ENCODE measurements at places on chromosomes 3 and 15.

DNA sequence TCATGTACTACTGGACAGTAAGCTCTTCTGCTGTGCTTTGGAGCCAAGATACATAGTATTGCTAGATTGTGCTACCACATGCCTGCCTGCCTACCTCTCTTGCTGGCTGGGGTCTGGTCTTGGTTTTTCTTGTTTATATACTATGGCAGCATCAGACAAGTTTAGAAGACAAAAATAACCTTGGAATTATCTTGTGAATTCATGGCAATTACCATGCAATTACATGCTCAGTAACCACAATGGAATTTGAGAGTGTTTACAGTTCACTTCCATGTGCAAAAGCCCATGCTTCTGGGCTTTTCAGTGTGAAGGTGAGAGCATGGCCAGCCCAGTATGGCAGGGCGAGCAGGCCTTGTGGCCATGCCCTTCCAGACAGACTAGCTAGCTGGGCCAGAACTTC, 48.0 kb upstream of the C15orf61 start:
- no peak for DNase-seq

DNA sequence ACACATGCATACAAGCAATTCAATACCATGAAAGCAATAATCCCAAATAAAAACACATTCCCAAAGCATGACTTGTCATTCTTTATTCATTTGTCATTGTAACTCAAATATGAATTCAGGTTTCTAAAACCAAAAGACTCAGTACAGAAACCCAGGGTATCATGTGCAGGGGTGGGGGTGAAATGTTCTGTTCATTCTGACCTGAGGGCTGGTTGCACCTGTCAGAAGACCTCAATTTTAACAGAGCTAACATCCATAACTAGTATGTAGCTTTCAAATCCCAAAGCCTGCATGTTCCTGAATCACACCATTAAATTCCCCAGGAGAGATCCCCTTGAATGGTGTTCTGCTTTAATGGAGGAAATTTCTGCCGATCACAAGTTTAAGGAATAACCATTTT, 738.7 kb downstream of the MCTP2 start:
- DNase-seq: no peak

DNA sequence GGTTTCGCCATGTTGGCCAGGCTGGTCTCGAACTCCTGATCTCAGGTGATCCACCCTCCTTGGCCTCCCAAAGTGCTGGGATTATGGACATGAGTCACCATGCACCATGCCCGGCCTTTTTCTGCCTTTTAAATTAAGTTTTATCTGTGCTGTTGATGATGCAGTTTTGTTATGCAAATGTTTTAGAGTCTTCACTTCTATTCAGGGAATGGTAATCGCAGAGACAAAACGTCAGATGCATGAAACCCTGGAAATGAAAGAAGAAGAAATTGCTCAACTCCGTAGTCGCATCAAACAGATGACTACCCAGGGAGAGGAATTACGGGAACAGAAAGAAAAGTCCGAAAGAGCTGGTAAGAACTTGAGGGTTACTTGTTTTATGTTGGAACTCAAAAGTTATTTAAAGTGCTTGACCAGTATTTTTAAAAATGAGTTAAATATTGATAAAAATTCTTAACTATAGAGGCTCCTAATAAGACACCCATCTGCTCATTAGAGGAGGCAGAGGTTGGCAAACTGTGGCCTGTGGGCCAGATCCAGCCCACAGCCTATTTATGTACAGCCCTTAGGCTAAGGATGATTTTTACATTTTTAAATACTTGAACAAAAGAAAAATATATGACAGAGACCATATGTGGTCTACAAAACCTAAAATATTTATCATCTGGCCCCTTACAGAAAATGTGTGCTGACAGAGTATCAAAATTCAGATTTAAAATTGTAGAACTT, 127.8 kb upstream of the LRRFIP2 start:
- no peak for DNase-seq

GRCh38 chr15:36186376-36186775, 393.1 kb upstream of the CDIN1 start:
- no peak for DNase-seq

DNA sequence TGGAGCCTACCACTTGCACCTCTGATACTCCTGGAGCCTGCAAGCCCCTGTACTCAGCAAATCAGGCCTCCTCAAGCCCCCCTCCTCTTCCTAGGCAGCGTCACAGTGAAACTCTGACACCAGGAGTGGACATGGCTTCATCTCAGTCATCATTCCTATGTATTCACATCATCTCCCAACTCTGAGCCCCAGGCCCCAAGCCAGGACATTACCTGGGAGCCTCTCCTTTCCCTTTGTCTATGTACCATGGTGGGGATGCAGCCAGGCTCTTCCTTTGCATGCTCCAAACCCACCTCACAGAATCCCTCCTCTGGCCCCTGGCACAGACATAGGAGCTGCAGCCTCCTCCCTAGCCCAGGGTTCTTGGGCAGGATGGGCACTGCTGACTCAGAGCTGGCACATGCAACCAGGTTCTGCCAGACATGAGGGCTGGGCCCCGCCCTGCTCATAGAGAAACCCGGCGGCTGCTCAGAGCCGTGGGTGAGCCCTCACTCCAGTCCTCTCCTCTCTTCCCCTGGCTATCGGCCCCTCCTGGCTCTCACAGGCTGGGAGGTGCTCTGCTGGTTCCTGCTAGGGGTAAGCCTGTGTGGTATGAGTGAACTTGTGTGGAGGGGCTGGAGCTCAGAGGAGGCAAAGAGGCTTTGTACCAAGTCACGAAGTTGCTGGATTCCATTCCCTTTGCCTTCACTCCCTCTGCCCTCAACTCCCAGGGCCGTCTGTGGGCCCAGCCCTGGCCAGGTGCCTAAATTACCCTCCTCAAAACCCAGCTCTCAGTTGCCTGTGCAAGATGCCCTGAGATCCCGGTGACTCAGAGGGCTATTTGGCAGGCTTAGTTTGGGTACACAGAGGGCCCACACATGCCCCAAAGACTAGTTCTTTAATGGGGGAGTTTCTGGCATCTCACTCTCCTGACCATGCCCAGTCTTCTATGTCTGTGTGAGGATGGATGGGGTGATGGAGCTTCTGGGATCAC, 1.9 kb upstream of the PLCD1 start:
- DNase-seq: peak; percentile 49

DNA sequence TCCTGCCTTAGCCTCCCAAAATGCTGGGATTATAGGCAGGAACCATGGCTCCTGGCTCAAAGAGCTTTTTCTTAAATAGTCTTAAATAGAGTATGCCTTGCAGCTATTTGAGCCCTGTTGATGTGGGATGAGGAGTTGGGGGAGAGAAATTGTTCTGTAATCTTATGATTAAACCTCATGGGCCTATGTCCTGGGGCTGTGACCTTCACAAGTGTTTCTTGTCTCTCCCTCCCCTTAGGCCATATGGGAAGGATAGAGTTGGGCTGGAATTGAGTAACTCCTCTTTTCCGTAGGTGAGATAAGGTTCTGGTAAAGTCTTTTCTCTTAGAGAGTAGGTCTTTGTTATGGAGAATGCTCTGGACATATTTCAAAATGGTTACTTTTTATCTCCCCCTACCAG, 114.3 kb downstream of the ARNT2 start:
- DNase-seq: no peak

GRCh38 chr15:83094583-83094982, 12.9 kb upstream of the TM6SF1 start:
- no peak for DNase-seq

- no peak for DNase-seq
Observed at GRCh38 chr15:72940229-72940622, 112.0 kb upstream of the NEO1 start.

- no peak for DNase-seq
Observed at GRCh38 chr3:54899273-54899672, 28.6 kb downstream of the LRTM1 start.

DNA sequence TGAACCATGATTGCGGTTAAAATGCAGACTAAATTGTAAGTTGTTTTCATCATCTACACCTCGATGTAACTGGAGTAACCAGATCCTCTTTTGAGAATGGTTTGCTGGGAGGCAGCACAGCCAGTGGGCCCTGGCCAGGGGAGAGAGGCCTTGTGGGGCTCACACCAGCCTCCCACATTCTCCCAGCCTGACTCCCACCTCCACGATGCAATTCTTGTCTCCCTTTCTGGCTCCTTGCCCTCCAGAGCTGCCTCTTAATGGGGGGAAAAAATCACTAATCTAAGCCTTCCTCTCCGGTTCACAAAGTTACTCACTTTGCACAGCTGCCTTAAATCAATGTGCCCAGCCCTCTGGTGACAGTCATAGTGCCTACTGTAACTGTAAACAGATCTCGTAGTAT, 17.9 kb upstream of the PAQR5 start:
- DNase-seq: no peak

GRCh38 chr15:83855956-83856355, 202.0 kb downstream of the ADAMTSL3 start:
- no peak for DNase-seq

DNA sequence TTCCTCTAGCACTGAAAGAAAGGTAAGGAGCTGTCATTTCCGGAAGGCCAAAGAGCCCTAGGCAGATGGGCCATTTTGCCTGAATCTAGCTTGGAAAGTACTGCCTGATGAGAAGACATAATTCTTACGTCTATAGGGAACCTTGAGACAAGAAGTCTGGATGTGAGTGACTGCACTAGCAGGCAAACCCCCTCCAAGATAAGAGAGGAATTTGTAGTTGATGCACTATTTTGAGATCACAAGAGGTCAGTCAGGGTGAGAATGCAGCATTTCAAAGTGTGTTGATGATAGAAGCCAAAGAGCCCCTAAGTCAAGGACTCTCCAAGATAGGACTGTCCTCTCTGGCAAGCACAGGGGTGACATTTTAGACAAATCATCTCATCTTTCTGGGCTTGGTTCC, 99.2 kb downstream of the HES1 start:
- DNase-seq: no peak

DNA sequence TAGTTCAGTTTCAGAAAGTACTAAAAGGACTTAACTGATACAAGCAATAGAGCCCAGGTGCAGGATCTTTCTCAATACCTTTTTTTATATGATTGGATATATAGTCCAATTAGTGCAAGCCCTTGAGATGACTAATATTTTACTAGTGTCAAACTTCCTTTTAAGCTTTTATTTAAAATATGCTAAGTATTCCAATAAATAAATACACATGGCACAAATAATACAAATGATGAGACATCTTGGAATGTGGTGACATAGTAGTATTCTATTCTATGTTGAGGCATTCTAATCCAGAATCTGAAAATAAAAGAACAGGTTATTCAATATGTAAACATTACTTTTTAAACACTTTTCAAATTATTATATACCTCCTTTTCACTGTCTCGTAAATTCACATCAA, 670.0 kb downstream of the SI start:
- no peak for DNase-seq

DNA sequence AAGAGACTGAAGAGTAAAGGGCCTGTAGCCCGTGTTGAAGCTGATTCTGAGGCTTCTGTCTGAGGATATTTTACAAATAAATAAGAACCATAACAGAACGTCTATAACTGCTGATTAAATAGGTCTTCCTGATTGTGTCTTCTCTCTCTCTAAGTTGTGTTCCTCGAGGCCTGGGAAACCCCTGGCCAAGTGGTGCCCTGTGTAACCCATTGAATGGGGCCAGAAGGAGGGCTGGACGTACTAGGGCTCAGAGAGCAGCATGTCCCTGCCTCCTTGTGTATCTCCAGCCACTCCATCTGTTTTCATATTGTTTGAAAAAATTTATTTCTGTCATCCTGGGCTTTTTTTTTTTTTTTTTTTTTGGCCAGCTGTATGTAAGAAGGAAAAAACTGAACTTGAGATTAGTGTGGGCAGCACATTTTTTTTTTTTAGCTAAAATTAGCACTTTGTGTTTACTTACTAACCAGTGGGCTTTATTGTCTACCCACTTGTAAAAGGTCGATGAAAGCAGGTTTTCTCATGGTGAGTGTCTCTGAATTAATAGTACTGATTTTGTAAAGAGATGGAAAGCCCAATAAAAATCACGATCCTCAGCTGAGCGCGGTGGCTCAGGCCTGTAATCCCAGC, 10.7 kb downstream of the DHX30 start:
- DNase-seq: no peak

- DNase-seq: no peak
Observed at GRCh38 chr15:47954196-47954595, 166.6 kb upstream of the SLC24A5 start.

DNA sequence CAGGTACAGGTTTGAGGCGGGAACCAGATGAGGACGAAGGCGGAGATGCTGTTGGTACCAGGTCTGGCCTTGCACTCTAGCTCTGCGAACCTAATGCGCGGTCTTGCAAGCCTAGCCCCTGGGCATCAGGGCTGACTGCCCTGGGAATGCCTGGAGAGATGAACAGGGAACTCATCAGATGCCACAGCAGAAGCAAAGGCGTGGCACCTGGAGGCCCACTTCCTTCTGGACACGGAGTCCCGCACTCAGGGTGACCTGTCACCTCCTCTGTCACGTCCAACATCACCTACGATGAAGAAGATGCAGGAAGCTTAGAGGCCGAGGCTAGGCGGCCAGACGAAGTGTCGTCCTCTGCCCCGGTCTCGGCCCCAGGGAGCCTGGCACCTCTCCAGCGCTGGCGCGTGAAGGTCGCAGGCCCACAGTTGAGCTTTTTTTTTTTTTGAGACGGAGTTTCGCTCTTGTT, 9.4 kb downstream of the RPLP1 start:
- DNase-seq: no peak

GRCh38 chr15:85621094-85621493, 173.6 kb downstream of the KLHL25 start:
- peak; percentile 30 for DNase-seq

- no peak for DNase-seq
Observed at GRCh38 chr15:79610021-79610420, 177.9 kb downstream of the MINAR1 start.

DNA sequence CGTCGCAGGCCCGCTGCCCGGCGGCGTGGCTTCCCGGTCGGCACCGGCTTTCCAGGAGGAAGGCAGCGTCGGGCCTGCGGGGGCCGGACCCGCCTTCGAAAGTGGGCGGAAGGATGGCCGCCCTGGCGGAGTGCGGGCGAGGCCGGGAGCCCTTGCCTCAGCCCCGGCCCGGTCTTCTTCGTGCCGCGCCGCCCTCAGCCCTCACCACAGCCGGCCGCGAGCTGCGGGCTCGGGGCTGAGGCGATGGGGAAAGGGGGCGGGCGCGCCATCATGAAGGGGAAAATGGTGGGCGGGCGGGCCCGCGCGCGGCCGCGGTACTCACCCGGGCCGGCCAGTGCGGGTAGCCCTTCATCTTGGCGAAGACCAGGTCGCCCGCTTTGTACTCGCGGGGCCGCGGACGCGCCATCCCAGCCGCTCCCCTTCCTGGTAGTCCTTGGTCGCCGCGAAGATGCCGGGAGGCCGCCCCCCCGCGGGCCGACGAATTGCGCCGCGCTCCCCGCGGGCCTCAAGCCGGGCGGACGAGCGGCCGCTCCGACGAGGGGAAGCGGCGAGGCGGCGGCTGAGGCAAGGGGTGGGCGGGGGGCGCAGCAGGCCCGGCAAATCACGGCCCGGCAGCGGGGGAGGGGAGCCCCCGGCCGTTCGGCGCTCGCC, 489 bp downstream of the HDGFL3 start:
- no peak for DNase-seq

GRCh38 chr3:161093895-161094294, 11.3 kb downstream of the B3GALNT1 start:
- DNase-seq: no peak
